ENCODE measurements at places on chromosomes 12 and 14.

DNA sequence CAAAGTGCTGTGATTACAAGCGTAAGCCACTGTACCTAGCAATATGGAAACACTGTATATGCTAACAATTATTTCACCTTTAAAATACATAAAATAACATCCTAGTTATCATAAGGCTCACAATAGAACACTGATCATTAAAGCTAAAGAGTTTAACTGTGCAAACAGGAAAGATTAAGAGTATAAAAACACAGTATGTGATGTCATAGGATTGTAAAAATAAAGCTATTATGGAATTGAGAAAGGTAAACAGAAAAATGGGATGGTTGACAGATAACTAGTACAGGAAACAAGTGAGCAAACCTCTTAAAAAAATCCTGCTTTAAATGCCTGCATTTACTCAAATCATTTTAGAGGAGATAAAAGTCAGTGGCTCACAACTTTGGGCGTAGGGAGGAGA, 10.8 kb upstream of the IPO8 start:
- no peak for DNase-seq

DNA sequence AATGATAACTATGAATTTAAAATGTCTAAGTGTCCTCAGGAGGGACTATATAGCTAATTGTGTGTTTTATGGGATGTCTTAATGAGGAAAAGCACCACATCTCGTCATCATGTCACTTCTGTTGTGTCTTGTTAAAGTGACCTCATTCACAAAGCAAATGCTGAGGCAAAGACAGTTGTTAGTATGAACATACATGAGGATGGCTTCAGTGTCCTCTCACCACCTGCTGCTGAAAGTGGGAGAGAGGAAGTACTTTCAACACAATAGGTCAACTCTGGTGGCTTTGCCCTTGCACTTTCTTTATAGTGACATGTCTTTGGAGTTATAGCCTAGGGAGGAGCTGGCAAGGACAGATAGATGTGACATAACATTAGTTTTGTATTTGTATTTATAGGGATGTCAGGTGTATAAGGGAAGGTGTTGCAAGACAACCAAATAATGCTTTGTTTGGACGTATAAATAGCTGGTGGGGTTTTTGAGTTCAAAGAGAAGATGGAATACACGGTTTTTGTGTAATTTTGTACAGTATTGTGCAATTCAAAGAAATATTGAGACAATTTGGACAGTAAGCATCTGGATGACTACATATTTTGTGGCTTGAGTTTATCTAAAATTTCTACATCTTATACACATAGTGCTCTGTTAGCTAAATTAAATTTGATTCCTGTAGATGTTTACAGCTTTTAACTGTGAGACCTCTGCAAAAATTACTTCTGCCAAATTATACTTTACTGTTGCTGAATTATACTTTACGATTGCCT, 131.7 kb upstream of the ATP2B1 start:
- no peak for DNase-seq

DNA sequence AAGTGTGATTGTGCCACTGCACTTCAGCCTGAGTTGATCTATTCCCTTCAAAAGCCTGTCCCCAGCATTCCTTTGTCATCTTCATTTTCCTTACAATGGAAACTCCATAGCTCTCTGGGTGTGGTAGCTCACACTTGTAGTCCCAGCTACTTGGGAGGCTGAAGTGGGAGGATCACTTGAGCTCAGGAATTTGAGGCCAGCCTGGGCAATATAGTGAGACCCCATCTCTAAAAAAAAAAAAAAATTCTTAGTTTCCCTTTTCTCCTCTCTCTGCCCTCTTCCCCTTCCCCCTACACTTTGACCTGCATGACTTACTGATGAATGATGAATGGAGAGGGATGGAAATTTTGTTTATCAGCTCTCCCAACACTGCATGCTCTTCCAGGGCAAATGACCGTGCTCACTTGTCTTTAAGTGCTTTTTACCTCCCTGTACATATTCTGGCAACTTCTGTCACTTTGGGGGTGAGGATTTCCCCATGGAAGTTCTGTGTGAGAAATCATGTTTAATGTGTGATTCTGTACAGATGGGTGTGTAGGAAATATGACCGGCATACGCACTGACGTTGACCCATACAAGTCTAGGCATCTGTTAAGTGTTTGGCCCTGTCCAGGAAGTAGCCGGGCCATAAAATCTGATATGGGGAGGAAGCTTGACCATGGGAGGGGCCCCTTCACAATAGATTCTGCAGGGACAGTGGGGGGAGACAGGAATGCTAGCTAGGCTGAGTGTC, 65.4 kb downstream of the ZFP36L1 start:
- no peak for DNase-seq

DNA sequence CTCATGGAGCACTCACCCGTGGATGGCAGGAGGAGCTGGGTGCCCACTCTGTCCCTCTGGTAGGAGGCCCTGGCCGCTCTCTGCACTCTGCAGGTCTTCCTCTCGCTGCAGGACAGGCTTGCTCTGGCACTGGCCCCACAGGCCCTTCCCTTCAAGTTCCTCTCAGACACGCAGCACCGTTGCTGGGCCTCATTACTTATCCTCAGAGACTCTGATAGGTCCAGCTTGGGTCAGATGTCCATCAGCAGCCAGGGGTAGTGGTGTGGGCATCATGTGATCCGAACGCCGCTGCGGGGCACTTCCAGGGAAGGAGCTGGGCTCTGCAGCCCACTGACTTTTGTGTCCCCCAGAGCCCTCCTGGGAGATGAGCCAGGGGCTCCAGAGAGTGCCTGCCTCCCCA, 11.8 kb downstream of the OTUB2 start:
- DNase-seq: no peak

DNA sequence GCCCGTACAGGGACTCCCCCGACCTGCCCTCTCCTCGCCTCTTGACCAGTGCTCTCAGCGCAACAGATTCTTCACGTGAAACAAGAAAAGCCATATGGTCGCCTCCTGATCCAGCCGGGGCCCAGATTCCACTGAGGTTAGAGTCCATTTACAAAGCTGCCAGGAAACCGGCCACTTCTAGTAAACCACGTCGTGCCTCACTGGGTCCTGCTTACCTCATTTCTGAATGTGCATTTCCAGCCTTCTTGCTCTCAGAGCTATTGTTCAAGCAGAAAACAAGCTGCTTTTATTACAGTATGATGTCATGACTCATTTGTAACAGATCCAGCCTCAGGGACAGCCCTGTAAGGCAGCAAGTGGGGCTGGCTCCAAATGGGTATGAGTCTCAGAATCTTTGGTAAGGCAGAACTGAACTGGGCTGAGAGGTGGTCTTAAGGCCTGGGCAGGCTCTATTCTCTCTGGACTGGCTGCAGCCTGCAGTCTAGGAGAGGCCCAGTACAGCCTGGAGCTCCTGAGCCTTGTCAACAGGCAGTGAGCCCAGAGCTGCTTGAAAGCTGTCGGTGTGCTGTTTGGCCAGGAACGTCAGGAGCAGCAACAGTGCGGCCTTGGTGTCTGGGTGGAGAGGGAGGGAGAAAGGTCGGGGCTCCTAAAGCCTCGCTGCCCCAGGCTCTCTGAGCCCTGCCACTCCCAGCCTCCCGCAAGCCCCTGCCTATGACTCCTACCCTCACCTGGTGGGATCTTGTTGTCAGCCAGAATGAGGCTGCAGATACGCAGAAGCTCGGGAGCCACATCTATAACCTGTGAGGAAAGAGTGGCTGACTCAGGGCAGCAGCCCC, 8.3 kb downstream of the REC8 start:
- no peak for DNase-seq

DNA sequence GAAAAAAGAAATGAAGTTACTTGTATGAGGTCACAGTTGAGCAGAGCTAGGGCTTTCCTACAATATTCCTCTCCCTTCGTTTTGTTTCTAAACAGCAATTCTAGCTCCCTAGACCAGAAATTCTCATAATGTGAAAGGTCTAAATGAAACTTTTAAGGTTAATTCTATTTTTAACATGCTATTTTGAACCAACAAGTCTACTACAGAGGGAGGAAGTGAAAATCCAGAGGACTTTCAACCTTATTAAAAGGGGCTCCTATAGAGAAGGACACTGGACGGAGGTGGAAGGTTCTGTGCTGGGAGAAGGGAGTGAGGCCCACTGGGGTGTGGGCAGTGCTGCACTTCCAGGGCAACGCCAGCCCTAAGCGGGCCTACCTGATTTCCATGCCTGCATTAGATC, 13.4 kb downstream of the GSG1 start:
- DNase-seq: no peak

DNA sequence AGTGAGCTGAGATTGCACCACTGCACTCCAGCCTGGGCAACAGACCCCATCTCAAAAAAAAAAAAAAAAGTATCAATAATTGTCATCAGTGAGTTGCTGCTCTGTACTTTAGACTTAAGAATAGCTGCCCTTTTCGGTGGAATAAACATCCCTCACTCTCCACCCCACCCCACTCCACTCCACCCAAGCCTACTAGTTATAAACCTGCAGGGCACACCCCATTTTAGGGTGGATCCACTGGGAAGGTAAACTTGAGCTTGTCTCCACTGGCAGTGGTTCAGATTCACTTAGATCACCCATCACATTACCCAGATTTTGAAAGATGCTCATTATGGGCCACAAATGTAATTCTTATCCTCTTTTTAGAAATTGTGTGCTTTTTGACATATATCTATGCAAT, 106.4 kb downstream of the GPR135 start:
- DNase-seq: no peak

- no peak for DNase-seq
Observed at GRCh38 chr14:39036760-39037159, 66.3 kb downstream of the SEC23A start.

GRCh38 chr14:32702562-32702961, 236.1 kb upstream of the NPAS3 start:
- DNase-seq: no peak

DNA sequence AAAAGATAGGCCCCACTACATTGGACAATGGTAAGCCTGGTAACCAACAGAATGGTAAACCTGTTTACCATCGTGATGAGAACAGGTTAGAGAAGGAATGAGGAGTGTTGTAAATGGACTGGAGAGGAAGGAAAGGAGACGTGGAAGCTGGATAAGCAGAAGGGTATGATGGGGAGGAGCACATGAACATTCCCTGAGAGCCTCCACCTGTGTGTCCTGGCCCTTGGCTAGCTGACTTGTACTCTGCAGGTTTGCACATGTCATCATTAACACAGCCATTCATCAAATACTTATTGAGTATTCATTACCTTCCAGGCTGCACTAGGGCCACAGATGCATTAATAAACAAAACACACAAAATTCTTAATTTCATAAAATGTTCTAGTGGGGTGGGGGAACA, 4.3 kb upstream of the IL26 start:
- no peak for DNase-seq

DNA sequence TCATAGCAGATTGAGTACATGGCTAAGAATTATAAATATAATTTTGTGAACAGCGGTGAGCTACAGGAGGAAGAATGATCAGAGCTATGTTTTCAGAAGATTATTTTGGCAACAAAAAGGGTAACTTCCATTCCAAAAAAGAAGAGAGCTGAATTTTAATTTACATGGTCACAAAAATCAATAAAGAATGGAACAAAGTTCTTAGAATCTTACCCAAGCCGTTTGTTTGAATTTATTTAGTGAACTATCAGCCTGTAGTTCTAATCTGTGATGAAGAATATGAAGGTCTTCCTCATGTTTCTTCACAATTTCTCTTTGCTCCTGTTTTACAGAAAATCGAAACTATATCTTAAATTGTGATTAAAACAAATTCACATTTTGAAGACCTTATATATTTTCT, 54.4 kb upstream of the C12orf50 start:
- DNase-seq: no peak

DNA sequence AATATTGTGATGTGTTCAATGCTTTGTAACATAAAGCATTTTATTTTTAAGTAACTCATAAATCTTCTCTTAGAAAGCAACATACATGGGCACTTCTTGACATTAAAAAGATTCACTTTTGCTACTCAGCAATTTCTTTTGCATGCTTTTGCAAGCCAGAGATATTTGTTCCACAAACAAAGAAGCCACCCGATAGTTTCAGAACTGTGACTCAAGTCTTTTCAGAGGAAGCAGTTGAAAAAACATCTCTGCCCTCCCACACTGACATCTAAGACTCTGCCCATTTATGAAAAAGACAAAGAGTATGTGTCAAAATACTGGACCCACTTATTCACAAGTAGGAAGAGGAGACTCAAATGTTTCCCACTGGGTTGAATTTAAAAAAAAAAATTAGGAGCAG, 7.5 kb downstream of the APPL2 start:
- no peak for DNase-seq

DNA sequence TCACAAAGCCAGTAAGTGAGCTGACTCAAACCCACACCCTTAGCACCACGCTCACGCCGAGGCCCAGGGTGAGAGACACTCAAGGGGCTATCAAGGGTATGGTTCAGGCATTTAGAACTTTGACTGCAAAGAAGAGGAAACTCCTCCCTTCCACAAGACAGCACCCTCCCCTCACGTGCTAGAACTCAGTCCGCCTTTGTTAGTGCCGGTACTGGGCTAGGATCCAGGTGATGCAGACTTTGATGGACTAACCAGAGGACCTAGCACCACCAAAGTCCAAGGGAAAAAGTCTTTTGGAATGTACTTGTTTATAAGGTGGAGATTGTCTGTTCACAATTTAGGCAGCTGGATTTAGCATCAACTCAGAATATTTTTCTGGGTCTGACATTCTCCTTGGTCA, 33.7 kb downstream of the VWF start:
- DNase-seq: no peak

DNA sequence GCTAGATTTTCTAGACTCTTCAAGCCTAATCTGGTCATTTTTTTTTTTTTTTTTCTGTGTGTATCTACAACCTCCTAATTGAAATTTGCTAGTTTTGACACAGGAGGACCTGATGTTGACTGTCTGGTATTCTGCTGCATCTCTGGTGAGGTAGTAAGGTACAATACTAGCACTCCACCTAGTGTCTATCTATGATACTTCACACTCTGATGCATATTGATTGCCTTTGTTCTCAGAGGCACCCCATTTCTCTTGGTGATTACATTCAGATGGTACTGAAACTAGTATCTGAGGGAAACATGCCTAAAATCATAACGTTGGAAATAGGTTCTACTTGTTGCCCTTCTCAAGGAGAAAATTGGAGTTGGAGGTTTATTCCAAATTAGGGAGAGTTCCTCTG, 930.5 kb upstream of the NOVA1 start:
- peak; percentile 40 for DNase-seq

- DNase-seq: no peak
Observed at GRCh38 chr14:59344691-59345455, 120.3 kb downstream of the GPR135 start.

DNA sequence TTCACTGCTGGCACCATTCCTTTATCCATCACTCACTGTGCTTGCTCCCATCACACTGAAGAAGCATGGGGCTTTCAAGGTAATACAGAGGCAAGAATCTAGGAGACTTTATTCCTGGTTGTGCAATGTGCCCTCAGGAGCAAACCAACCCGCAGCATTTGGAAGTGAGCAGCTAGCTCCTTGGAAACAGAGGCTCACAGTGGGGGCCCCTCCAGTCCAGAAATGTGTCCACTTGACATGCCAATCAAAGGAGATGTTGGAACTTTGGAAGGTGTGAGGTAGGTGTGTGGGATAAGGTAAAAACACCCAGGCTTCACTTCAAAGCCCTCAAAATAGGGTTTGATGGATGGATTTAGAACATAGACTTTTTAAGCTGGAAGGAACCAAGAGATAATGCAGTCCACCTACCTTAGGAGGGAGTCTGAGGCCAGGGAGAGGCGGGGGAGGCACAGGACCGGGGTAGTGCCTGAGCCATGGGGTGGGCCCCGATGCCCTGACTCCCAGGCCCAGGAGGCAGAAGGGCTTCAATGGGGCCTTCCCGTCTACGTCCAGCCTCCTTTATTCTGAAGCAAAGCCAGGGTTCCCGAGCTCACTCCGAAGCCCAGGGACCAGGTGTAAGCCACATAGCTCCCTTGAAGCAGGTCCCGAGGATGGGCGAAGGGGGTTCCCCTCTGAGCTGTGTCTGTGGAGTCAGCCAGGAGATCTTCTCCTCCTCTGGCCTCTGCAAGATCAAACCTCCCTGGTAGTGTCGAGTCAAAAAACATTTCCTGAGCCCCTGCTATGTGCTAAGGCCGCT, 17.6 kb upstream of the BCL11B start:
- DNase-seq: no peak
